ENCODE measurements at places on chromosomes 4 and X.

DNA sequence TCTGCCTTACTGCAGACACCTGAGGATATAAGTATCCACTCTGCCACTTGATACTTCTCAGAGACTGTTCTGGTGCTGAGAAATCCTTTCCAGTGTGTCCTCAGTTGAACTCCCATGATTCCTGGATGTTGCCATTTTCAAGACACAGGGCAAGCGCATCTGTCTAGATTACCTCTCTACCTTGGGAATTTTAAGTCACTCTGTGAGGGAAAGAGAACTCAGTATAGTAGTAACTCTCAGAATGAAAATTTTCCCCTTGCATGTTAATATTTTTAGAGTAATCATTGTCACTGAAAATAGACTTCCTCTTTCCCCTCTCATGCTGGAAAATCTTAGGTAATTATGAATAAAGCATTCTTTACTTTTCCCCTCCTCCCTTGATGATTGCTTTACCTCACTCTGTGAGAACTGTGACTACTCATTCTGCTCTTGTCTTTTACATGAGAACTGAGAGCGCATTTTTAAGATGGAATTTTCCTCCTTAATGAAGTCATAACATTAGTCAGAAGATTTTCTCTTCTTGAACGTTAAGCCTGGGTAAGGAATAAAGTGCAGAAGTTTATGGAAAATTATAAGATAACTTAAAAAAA, 45.0 kb downstream of the TET2 start:
- no peak for DNase-seq

- DNase-seq: no peak
Measured at GRCh38 chr4:71607780-71608677, 175.8 kb downstream of the GC start.

GRCh38 chrX:153934148-153934761, 582 bp downstream of the NAA10 start:
- no peak for DNase-seq

DNA sequence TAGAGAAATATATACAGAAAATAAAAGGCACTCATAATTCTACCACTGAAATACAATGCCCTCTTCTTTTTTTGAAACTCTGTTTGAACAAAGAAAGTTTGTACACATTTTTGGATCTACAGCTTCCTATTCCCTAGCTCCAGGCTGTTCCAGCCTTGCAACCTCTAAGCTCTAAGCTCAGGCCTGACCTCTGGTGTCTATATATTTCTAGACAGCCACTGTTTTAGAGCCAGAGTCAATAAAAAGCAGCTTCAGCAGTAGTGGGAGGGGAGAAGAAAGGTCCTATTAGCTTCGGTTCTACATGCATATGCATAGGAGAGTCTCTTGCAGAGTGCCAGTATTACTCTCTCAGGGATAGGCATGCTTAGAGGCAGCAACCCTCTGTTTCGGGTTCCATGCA, 39.7 kb downstream of the CLDN2 start:
- no peak for DNase-seq

GRCh38 chr4:83604321-83604720, 68.4 kb downstream of the GPAT3 start:
- no peak for DNase-seq
